Activated CD4-positive, alpha-beta T cell treated with anti-CD3 and anti-CD28 coated beads, Interleukin-2, Interleukin-4, amounts not matched to agents 100 ng/mL and 50 ng/mL, durations not matched to agents 16 hours and 8 hours (primary cell): ENCODE measurements at places on chromosomes 4 and X.
A peak's percentile ranks its signal among the peaks of the same experiment; 100 is the strongest.

DNA sequence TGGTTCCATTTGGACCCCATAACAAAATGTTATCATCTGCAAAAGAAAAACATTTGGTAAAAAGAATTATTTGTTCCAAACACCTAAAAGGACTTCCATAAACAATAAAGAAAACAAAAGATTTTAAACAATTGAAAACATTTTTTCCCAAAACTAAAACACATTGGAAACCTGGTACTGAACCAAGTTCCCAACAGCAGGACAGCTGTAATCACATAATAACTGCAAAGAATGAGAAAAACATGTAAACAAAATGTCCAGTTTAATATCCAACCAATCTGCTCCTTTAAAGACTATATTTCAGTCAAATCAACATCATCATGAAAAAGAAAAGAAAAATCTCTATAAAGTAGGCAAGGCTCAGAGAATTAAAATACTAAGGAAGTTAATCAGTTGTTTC lies 36.3 kb downstream of the PRDM5 start:
- no peak for DNase-seq

DNA sequence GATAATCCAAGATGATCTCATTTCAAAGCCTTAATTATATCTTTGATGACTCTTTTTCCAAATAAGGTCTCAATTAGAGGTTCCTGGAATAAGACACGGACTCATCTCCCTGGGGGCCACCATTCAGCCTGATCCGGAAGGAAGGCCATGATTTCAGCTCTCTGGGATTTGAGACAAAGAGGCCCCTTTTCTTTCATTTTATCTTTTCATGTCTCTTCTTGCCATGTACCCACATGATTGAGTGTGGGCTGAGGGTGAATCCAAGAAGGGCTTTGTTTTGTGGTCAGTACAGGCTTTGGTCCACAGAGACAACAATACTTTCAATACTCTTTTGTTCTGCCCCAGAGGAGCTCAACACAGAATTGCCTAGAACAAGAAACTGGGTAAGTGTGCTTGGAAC lies 261.2 kb downstream of the TRIML1 start:
- DNase-seq = no peak

GRCh38 chrX:101693476-101693875 lies 33.8 kb upstream of the ARMCX2 start:
- DNase-seq = no peak

DNA sequence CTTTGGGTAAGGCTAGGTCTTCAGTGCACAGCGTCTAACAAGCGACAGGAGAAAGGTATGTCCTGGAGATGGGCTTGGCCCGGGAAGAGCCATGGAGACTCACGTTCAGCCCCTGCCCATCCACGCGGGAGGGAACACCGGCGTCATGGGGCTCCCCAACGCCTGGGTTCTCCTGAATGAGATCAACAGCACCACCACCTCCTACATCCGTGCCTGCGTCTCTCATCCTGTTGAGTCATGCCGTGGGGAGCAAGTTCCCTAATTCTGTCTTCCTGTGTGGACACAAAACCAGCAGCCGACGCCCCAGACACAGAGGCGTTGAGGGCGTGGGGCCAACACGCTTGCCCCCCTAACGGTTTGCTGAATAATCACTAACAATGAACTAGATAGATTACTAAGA lies 20.1 kb upstream of the IL3RA start:
- DNase-seq = peak; percentile 38

GRCh38 chrX:2351999-2352995 lies 148.5 kb downstream of the DHRSX start:
- DNase-seq = peak; percentile 11

DNA sequence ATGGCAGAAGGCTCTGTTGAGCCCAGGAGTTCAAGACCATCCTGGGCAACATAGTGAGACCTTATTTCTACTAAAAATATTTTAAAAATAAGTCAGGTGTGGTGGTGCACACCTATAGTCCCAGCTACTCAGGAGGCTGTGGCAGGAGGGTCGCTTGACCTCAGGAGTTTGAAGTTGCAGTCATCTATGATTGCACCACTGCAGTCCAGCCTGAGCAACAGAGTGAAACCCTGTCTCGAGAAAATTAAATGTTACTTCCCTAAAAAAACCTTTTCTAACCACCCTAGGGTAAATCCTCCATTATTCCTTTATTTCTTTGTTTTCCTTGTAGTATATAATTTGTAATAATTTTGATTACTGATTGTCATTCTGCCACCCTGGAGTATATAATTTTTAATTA lies 7.9 kb downstream of the FAM200B start:
- DNase-seq = no peak

DNA sequence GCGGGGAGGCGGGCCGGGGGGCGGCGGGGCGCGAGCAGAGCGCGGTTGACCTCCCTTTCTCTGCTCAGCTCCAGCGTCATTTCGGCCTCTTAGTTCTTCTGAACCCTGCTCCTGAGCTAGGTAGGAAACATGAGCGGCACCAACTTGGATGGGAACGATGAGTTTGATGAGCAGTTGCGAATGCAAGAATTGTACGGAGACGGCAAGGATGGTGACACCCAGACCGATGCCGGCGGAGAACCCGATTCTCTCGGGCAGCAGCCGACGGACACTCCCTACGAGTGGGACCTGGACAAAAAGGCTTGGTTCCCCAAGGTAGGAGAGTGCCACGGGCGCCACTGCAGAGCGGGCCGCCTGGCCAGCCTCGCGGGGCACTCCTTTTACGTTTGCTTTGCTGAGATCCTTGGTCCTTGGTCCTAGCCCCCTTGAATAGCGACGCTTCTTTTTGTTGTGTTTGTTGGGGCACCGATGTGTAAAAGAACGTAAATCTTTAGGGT lies at the start of gene HTATSF1:
HTATSF1 (plus strand) TSS at position 37 of the 497 bp plus-strand sequence; CDS start at position 130, 93 bp downstream.
- no peak for DNase-seq

- DNase-seq = no peak
Observed at GRCh38 chrX:10576777-10577447, 43.5 kb downstream of the MID1 start.

DNA sequence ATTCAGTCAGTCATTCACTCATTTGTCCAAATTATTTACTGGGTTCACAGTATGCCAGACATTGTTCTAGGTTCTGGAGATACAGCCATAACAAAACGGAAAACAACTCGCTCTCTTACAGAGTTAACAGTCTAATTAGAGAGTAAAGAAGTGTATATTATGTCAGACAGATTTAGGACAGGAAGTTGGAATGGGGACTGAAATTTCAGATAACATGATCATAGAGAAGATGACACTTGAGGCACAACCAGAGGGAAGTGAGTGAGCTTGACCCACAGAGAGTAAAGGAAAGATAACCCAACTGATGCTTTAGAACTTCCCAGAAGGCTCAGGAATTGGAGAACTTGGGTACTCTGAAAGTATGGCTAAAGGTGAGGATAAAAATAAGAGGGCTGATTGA lies 139.4 kb downstream of the ZAR1 start:
- no peak for DNase-seq

GRCh38 chrX:68199062-68199848 lies 234.0 kb downstream of the OPHN1 start:
- DNase-seq = no peak

- no peak for DNase-seq
Observed at GRCh38 chr4:6802025-6802424, 19.5 kb downstream of the KIAA0232 start.
